ENCODE measurements at places on chromosomes 2 and 18.

DNA sequence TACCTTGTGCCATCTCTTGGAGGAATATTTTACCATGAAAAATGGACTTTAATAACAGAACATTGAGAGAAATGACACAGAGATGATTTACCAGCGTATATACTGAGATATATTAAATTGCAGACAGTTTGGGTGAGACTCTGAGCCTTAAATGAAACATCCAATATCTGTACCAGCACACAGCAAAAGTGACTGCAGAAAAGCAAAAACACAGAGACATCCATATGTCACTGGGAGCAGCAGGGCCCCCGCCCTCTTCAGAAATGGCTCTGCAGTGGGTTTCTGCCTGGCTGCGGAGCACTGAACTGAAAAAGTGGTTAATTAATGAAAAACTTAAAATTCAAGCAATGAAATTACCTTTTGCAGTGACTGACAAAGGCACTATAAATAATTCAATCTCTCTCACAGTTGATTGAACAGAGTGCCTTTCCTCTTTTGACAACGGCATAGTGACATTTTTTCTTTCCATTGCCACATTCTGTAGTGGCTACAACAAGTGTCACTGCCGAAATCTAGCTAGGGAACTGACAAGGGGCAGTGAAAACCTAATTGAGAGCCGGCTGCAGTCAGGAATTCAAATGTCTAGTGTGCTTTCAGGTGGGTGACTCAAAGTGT is 353.4 kb downstream of the ALK start:
- no peak for DNase-seq

DNA sequence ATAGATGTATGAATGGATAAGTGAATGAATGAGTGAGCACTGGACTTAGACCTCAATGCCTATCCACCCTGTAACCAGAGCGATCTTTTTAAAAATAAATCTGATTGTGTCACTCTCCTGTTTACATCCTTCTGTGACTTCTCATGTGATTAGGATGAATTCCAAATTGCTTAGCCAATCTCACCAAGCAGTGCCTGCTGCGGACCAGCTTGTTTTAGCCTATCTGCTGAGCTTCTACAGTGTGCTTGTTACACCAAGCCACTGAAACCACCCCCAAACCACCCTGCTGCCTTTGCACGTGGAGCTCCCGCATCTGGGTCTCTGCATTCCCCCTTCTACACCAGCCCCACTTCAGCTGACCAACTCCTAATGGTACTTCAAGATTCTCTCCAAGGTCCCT is 265.4 kb downstream of the EN1 start:
- no peak for DNase-seq

DNA sequence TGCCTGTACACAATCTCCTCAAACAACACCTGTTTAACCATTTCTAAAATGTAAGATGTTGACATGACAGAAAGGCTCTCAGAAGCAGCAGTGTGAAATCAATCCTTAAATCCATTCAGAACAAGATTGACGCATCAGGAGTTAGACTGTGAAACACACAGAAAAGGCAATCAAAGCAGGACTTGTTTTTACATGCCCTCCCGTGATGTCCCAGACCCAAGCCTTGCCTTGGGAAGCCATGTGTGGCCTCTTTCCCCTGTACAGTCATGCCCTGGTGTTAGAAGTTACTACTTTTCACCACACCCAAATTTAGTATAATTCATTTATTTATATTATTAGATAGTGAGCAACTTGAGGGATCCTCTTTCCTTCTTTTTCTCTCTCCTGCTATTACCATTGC is 115.7 kb downstream of the NCKAP5 start:
- DNase-seq, result no peak

DNA sequence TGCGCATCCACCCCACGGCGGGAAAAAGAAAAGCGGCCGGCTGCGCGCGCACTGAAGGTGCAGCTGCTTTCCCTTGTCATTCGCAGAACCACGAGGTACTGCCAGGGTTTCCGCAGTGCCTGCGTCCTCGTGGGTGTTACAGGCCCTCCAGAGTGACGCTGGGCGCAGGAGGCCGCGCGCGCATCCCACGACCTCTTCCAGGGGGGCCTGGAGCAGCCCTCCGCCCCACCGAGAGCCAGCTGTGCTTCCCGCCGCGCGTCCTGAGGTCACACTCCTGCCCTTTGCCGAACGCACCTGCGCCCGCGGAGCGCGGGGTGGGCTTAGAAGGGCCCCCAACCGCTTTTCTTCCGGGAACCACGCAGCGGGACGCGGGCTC is 378 bp upstream of the IAH1 start:
- no peak for DNase-seq

GRCh38 chr18:31046916-31047315 is 4.4 kb upstream of the DSC3 start:
- DNase-seq, result no peak
